ENCODE measurements at places on chromosomes 12 and 14.

- no peak for DNase-seq
Measured at GRCh38 chr14:60227291-60227690, 21.7 kb upstream of the PPM1A start.

DNA sequence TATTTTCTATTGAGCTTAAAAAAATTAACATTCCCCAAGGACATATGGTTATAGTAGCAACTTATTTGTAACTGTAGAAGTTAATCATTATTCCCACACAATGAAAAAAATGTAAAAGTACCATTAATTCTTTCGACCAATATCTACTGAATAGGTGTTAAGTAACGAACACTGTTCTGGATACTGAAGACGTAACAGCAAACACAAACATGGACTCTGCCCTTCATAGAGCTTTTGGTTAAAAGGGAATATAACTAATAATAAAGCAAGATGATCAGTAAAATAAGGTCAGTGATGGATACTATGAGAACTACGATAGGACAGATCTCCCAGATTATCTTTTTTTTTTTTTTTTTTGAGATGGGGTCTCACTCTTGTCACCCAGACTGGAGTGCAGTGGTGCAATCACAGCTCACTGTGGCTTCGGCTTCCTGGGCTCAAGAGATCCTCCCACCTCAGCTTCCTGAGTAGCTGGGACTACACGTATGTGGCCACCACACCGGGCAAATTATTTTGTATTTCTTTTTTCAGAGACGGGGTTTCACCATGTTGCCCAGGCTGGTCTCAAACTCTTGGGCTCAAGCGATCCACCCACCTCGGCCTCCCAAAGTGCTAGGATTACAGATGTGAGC lies 93.9 kb downstream of the PAWR start:
- DNase-seq, result no peak

DNA sequence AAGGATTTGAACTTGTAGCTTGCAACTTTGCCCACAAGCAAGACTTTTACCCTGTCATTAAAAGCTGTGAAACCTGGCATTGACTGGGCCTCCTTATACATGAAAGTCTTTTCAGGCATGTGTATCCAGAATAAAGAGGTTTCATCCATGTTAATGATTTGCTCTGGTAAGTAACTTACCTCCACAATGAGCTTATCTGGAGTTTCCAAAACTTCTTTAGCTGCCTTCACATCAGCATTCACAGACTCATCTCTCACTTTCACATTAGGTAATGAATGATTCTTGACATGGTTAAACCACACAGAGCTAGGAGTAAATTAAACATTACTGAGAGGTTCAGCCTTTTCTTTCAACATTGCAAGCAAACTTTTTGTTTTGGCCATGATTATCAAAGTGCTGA lies 234.4 kb upstream of the CLEC14A start:
- no peak for DNase-seq

DNA sequence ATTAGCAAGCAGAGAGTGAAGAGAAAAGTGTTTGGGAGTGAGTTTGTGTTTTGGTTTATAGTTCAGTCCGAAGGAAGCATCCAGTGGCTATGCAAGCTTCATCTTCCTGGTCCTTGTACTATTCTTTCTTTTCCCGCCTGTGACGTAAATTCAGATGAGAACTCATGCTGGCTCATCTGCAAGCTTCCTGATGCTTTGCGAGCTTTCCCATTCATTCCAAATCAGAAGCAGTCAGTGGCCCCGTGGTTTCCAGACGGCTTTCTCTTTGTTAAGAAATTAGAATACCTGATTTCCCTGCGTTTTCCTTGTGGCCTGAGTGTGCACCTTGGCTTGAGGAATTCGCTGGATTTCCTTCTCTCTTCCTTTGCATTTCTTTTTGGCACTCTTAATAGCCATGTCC lies 89.5 kb downstream of the TESC start:
- no peak for DNase-seq

DNA sequence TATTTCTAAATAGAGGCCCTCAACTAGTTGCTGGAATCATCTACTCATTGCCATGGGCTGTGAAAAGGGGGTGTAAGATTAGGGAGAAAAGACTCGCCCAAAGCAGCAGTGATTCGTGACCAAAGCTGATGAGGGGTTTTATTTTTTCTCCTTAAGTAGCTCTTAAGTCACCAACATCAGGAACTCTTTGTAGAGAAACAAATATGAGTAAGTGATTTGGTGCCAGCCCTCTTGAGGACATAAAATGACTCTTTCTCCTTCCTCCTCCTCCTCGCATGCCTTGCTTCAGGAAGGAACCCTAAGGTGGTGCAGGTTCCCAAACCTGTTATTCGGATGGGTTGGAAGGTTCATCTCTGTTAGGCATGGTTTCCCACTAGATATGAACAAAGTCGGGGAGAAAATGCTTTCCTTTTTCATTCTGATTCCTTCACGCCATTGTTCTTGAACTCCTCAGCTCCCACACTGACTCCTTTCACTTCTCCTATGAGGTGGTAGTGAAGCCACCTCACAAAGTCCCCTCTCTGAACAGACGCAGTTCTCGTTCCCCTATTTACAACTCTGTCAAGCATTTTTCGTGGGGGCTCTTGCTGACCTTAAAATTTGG lies 113.4 kb downstream of the ETV6 start:
- no peak for DNase-seq

DNA sequence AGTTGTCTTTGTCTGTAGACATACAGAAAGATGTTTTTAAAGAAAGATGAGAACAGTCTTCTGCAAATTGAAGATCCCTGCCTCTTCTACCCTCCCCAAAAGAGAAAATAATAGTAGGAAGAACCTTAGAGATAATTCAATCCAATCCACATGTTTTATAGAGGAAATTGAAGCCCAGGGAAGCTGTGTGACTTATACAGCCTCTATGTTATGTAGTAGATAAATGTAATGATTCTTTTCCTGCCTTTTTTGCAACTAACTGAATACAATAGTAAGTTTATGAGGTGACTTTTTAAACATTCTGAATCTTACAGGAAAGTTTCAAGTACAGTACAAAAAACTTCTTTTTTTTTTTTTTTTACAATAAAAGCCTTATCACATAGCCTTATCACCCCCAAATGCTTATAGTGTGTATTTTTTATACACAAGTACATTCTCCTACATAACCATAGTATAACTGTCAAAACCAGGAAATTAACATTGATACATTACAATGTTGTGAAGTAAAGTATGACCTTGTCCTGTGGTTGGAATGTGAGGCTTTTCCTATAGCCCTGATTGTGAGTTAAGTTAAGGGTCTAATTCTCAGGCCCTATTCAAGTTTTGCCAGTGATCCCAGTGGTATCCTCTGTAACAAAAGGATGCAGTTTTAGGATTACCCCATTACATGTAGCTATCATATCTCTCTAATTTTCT lies 94.4 kb downstream of the FIGNL2 start:
- no peak for DNase-seq

DNA sequence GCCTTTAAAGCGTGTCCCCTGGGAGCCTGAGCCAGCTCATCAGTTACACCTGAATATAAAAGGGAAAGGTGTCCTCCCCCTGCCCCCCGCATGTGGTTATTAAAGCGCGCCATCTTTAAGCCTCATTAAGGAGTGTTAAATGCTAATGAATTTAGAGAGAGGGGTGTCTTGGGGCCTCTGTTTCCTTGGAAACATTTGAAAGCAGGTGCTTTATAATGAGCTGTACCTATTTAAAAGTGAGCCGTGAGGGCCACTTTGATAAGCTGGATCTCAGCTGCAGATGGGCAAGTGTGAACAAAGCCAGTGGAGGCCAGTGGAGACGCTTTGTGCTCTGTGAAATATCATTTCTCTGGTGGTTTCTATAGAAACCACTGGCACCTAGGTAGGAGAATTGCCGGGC lies 84.0 kb downstream of the BEGAIN start:
- DNase-seq, result no peak

- DNase-seq, result no peak
Measured at GRCh38 chr14:98835051-98835824, 436.8 kb downstream of the BCL11B start.

GRCh38 chr14:24708684-24709083 lies 74.7 kb upstream of the GZMB start:
- DNase-seq, result no peak

DNA sequence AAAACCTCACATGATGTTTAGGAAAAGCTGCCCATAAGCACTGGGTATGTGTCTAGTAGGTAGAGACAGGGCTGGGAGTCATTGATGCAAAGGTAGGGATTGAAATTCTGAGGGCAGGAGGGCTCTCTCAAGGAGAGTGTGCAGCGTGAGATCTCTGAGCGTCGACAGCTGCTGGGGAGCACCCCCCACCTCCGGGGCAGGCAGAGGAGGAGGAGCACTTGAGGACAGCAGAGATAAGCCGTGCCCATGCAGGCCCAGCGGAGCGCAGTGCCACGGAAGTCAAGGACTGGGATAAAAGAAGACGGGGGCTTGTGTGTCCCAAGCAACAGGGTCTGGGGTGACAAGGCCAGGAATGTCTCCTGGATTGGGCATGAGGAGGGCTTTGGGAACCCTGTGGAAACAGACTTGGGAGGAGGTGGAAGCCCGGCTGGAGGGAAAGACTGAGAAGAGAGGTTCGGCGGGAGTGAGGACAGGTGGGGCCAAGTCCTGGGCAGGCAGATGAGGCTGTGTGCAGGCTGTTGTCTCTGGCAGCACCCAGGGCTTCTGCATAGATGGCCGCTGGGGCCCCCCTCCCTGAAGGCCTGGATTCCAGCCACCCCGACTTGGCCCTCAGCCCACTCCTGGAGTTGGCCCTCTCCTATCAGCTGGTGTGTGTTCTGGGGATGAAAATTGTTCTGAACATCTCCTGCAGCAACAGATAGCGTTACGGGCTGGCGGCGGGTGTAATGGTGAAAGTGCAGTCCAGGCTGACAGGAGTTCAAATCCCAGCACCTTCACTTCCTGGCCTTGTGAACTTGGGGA lies 1.9 kb downstream of the CACNA2D4 start:
- DNase-seq, result no peak

GRCh38 chr12:232731-233614 lies 19.0 kb upstream of the SLC6A12 start:
- no peak for DNase-seq

DNA sequence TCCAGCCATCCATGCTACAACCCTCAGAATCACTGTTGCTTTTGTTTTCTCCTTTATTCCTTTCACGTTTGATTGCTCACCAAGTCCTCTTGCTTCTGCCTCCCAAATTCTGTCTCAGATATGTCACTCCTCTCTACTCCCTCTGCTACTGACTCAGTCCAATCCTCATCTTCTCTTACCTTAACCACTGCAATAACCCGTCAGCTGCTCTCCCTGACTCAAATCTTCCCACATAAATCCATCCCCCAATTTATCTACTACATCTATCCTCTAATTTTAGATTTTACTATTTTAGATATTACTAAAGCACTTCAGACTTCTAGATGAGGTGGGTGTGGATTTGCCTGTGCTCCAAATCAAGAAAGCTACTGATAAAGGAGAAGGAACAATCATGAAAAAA lies 23.2 kb downstream of the EIF2B2 start:
- no peak for DNase-seq

DNA sequence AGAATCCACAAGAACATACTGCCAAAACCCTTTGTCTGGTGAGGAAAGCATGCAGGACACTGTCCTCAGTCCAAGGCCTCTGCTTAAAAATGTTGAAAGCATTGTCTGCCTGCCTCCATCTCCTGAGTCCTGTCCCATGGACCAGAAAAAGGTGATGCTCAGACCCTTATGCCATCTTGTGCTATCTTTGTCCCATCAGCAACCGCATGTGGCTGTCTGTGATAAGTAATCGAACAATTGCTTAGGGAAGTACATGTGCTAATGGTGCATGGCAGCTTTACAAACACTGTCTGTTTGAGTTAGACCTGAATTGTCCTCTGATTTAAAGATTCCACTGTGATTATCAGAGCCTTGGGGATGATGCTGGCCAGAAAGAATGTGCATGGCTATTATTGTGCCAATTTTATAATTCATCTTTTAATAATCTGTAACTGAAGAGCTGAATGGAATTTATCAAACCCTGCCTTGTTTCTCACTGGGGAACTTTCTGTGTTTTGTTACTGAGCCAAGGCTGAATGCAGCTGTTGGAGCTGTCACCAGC lies 177.5 kb downstream of the DACT1 start:
- no peak for DNase-seq

GRCh38 chr14:77157740-77158139 lies 16.1 kb upstream of the ZDHHC22 start:
- DNase-seq, result no peak

GRCh38 chr14:42368234-42368633 lies 761.6 kb downstream of the LRFN5 start:
- DNase-seq, result no peak

GRCh38 chr12:614411-614970 lies 48.8 kb downstream of the NINJ2 start:
- no peak for DNase-seq

- DNase-seq, result no peak
Measured at GRCh38 chr12:101826766-101827368, 3.9 kb downstream of the GNPTAB start.

DNA sequence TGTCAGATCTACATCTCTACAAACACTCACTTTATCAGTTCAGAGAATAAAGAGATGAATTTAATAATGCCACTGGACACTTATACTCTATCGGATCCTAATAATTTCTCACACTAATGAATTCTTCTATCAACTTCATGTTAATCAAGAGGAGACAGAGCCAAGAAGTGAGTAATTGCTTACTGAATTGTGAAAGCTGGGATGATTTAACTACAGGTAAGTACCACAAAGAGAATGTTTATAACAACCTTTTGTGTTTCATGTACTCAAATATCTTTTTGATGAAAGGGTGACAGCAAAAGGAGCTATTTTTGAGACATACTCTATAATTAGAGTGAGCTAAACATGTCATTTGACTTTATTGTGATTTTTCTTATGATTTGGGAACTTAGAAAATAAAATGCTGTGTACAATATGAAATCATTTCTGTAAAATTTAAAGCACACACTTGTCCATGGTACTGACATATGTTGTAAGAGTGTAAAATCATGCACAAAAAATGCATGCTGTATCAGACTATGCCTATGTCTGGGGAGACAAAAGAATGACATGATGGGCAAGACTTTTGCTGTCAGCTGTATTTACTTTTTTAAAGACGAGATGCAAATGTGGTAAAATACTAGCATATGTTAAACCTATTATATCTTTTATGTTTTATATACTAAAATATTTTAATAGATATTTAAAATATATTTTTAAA lies 361.2 kb downstream of the CCER1 start:
- DNase-seq, result no peak

Measured in natural killer cell treated with Interleukin-12 subunit alpha and Interleukin-12 subunit beta and Interleukin-15 and Interleukin-18, amount 100 ng/mL, for 72 hours (primary cell).